ENCODE measurements at places on chromosomes 5 and 9.
A peak's percentile ranks its signal among the peaks of the same experiment; 100 is the strongest.

- DNase-seq = no peak
Observed at GRCh38 chr9:132662152-132662945, 7.4 kb downstream of the DDX31 start.

DNA sequence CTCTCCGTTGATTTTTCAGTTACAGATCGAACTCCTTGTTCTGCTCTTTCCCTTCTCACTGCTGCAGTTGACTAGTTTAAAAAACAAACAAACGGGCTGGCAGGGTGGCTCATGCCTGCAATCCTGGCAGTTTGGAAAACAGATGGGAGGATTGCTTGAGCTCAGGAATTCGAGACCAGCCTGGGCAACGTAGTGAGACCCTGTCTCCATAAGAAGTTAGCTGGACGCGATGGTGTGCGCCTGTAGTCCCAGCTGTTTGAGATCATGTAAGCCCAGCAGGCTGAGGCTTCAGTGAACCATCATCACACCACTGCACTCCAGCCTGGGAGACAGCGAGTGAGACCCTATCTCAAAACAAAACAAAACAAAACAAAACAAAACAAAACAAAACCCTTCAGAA, 51.4 kb upstream of the NCS1 start:
- DNase-seq = no peak

DNA sequence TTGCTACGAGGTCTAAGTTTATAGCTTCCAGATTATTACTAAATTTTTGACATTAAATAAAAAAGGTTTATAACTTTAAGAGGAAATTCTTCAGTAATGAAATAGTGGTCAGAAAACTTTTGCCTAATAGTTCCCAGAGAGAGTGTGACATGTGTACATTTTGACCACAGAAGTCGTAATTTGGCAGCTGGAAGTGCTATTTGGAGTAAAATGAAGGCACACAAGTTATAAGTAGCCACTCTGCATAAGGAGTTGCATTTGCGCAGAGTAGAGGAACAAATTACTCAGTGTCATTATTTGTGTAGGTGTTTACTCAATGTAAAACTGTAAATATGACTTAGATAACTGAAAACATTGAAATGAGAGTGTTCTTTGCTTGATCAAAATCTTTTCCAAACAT, 408.4 kb downstream of the CCDC171 start:
- DNase-seq = peak; percentile 12

GRCh38 chr5:118775790-118776499, 212.4 kb downstream of the DTWD2 start:
- DNase-seq = no peak

DNA sequence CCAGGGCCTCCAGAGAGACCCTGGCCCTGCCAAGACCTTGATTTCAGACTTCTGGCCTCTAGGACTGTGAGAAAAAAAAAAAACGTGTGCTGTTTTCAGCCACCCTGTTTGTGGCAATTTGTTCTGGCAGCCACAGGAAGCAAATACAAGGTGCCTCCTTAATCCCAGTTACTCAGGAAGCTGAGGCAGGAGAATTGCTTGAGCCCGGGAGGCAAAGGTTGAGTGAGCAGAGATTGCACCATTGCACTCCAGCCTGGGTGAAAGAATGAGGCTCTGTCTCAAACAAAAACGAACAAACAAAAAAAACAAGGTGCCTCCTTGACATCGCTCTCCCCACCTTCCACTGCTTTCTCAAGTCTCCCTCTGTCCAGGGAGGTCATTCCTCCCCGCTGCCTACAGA, 98.0 kb downstream of the GABBR2 start:
- DNase-seq = no peak

DNA sequence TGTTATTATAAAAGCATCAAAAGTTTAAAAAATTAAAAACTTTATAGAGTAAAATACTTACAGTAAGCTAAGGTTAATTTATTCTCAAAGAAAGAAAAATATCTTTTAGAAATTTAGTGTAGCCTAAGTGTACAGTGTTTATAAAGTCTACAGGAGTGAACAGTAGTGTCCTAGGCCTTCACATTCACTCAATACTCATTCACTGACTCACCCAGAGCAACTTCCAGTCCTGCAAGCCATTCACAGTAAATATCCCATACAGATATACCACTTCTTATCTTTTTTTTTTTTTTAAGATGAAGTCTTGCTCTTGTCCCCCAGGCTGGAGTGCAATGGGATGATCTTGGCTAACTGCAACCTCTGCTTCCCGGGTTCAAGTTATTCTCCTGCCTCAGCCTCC, 73.1 kb upstream of the FST start:
- DNase-seq = peak; percentile 79

GRCh38 chr9:110143485-110143884, 64.5 kb downstream of the C9orf152 start:
- no peak for DNase-seq

DNA sequence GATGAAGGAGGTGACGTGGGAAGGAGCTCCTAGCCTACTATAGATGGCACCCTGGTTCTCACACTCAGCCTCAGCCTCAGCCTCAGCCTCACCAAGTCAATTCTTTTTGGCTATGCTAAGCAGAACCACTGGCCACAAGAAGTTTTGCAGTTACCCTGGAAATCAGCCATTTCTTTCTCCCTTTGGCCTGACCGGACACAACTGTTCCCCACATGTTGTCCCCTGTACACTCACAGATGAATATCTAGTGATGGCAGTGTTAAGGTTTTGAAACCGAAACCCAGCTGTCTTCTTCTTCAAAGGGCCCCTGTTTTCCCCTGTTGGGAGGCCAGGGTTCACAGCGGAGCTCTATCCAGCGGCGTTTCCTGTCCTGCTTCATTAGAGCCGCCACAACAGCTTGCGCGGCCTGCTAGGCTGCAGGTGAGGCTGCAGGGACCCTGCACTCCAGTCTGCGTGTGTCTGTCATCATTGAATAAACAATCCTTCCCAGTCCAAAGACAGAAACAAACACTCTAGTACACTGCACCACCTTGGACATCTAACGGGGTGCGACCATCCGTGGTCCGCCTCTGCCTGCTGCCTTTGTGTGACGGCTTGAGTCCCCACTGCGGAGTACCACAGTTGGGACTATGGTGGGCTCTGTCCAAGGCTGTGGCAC, 250.5 kb downstream of the DENND1A start:
- DNase-seq = no peak

DNA sequence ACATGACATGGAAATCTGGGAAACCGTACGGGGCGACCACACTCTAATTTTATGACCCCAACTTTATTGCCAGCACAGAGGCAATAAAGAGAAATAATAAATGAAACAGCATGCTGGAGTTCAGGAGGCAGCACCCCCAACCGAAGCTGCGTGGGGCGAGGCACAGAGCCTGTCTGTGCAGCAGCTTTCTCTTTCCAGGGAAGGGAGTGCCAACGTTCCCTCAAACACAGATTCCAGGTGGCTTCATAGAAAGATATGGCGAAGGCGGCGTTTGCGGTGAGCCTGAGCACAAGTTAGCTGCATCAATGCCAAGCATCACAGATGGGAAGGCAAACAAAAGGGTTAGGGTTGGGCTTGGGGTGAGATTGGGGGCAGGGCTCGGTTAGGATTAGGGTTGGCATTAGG, 114.8 kb downstream of the HSD17B3 start:
- no peak for DNase-seq

DNA sequence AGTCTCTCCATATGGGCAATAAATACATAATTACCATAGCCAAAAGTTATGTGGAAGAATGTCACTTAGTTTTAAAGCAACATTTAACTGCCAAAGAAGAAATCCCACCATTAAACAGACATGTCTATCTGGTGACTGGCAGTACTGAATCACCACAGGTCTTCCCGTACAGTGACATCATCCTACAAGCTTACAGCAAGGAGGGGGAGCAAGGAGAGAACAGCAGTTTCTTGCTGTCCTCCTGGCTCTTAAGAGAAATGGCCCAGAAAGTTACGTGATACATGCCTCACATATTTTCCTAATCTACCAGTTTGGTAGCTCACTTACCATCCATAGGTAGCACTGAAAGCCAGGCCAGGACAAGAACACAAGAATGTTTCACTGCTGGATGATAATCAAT, 671.0 kb downstream of the DMRTA1 start:
- DNase-seq = peak; percentile 71

DNA sequence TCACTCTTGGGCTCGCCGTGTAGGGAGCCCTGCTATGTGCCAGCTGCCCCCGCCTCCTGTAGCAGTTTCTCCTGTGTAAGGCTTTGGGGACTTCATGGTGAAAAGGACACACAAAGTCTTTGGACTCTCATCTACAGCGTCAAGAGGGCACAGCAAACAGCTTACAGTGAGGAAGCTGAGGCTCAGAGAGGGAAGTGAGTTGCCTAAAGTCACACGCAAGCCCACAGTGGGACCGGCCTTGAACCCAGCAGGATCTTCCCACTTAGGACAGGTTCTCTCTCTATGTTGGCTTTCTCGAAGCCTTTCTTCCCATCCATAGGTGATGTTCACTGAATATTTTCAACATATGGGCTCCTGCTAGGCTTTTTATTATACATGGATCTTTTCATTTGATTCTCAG, 9.8 kb upstream of the PRRX2 start:
- no peak for DNase-seq

Measured in fibroblast of mammary gland (primary cell).